ENCODE measurements at places on chromosomes 2 and 18.

- DNase-seq: no peak
Observed at GRCh38 chr2:157122776-157123175, 134.7 kb upstream of the GALNT5 start.

GRCh38 chr18:55245211-55245614 lies 286.0 kb upstream of the CCDC68 start:
- DNase-seq: no peak

GRCh38 chr2:51695531-51695930 lies 663.6 kb upstream of the NRXN1 start:
- DNase-seq: no peak

- DNase-seq: no peak
Observed at GRCh38 chr2:94995553-94996304, 29.8 kb upstream of the MAL start.

- DNase-seq: no peak
Observed at GRCh38 chr18:46751882-46752281, 5.0 kb downstream of the ST8SIA5 start.

DNA sequence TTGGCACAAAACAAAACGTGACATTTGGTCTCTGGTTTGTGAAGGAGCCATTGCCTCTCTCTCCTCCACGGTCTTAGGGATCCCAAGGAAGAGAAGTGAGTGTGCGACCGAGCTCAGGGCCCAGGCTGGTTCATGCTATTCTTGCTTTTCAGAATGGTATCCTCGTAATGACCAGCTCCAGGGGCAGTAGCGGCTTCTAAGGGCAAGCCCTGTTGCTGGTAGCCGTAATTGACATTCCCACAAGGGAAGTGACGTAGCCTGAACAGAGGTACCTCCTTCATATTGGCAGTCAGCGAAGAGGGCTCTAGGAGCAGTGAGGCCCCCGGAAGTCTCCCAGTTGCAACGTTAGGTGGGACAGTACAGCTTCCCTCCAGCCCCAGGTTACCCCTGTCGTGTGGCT lies 77.9 kb downstream of the CLIP4 start:
- no peak for DNase-seq

- no peak for DNase-seq
Observed at GRCh38 chr18:66150650-66151049, 399.8 kb downstream of the CDH7 start.

- DNase-seq: no peak
Observed at GRCh38 chr2:96665083-96665569, 22.6 kb downstream of the FER1L5 start.

DNA sequence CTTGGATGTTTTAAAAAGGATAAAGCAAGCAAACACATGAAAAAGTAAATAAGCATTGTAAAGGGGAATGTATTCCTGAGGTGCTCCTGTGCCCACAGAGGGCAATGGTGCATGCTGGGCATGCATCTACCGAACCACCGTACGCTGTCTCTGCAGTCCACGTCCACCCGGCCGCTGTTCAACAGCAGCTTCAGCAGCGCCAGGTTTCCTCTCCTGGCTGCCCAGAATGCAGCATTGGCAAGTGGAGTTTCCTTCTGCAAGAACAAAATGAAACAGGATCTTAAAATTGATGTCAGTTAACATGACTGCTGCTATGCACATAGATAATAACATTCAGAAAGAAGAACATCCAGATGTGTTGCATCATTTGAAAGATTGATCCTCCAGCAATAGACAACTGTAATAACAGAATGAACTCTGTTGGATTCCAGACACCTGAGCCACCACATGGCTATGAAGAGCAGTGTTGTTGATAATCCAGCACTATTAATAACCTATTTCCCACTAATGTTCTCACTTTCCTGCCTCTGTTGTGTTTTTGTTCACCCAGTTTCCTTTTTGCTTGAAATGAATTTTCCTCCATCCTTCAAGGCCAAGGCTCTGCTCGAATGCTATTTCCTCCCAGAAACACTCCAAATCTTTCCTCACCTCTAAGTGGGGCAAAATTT lies 13.6 kb downstream of the ANKRD29 start:
- DNase-seq: no peak

DNA sequence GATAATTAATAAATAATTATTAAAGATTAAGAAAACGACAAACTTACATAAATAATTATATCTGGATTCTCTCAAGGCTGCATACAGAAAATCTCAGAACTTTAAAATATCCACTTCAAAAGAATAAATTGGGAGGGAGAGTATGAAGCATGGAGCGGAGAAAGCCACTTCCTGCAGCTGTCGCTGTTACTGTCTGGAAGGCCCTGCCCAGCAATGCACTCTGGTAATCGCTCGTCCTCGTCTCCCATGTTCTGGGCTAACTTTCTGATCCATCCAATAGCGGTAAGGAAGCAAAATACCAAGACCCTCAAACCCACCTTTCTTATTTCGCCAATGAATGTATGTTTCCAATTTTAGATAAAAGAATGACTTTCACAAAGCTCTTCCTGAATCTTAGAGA lies 26.7 kb downstream of the CYRIA start:
- peak; percentile 67 for DNase-seq

- no peak for DNase-seq
Observed at GRCh38 chr2:19812166-19812565, 89.6 kb downstream of the TTC32 start.

DNA sequence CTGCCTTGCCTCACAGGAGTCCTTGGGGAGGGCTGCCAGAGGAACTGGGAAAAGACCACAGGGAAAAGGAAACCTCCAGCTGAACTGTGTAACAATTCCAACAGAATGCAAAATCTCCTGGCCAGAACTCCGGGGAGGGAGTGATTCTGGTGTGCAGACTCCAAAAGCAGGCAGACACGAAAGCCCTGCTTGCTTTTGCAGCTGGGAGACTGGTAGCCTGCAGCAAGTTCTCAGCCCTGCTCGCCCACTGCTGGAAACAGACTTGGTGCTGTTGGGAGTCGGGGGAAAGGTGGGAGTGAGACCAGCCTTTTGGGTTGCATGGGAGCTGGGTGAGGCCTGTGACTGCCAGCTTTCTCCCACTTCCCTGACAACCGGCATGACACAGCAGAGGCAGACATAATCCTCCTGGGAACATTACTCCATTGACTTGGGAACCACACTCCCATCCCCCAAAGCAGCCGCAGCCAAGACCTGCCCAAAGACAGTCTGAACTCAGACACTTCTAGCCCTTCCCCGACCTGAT lies 26.0 kb upstream of the NMI start:
- DNase-seq: no peak

DNA sequence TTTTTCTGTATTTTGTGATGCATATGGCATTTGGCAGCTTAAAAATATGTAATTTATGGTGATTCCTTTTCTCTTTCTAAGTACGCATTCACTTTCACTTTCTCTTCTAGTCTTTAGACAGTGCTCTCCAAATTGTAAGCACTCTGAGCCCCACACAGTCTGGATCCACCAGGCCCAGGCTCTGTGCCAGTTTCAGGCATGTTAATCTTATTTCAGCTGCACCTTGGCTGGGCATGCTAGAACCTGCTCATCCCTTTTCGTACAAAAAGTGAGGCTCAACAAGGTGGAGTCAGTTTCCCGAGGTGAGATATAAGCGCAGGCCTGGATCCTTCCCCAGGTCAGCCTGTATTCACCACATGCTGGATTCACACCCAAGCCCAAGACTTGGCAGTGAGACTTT lies 203.9 kb downstream of the MTX2 start:
- DNase-seq: peak; percentile 79

- no peak for DNase-seq
Observed at GRCh38 chr18:58139459-58140386, 95.7 kb downstream of the NEDD4L start.

DNA sequence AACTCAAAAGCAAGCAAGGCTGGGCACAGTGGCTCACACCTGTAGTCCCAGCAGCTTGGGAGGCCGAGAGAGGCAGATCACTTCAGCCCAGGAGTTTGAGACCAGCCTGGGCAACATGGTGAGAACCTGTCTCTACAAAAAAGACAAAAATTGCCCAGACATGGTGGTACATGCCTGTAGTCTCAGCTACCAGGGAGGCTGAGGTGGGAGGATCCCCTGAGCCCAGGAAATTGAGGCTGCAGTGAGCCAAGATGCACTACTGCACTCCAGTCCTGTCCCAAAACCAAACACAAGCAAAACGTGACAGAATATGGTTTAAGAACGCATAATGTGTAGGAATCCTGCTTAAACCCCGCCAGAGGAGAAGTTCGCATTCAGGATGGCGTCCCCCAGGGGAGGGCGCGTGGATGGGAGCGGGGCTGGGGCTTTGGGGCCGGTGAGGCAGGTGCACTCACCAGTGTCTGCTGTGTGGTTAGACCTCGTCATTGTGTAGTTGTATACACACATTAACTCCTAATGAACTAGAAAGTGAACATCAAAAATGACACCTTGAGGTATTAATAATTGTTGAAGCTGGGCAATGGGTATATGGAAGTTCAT lies 5.4 kb downstream of the COLEC11 start:
- DNase-seq: no peak

DNA sequence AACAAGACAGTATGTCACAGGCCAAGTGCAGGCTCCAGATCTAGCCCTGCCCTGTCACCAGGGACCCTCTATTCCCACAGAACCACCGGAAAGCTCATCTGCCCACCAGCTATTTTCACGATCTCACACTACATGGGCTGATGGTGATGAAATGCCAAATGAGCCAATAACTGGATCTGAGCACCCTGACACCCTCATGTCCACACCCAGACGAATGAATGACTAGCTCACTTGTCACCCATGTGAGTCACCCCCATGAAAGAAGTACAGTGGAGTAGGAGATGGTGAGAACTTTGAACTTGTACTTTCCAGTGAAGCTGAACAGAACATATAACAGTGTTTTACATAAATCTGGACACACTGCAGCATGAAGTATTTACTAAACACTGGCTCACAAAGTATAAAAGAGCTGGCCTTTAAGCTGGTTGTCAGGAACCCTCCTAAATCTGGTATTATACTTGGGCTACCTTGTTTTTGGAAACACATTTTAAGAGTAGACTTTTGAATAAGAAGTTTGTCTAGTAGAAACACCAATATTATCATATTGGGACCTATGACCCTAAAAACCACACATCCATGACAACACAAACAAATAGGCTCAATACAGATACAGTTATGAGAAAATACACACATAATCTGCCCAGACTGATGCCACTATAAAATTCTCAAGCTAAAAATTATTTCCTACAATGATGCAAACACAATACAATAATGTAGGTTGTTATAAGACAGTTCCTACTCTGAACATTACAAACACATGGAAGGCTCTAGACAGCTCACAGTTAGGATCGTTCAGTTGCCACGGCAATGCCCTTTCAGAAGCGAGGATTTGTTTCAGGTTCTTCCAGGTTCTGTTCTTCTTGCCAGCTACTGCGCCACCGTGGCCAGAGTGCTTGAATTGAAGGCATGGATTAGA lies 19.0 kb downstream of the INO80C start:
- no peak for DNase-seq

DNA sequence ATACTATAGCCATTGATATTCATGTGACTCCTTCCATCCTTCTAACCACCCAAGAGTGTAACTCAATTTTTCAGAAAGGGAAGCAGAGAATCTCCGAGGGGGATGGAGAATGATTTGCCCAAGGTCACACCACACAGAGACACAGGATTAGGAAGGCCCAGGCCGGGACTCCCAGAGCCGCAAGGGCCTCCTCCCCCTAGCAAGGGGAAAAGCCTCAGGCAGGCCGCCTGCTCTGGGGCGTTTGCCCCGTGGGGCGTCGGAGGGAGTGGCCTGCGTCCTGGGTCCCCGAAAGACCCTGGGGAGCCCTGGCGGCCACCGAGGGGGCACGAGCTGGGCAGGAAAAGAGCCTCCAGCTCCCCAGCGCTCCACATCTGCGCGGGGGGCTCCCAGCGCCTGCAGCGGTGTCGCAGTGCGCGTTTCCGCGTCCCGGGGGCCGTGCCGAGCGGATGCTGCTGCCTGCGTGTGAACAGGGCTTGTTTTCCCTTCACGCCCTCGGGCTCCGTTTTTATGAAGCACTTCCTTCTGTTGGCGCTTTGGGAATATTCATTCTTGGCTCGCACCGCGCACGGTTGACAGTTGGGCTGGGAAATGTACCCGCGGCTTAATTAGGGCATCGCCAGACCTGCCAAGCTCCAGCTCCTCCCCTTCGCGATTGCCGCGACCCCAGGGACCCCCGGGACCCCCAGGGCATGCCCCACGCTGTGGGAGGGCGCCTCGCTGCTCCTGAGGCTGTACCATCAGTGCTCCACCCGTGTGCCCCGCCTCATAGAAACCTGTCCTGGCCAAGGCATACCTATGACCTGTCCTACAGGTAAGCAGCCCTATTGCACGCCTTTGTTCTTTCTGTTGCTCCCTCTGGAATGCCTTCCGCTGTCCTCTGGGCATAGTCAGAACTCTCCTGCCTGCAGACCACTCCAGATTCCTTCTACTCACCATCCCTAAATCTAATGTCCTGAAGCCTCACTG lies 158.9 kb upstream of the GLI2 start:
- no peak for DNase-seq

- peak; percentile 86 for DNase-seq
Observed at GRCh38 chr2:86035883-86036668, 69.6 kb downstream of the POLR1A start.

All from DND-41 (cell line).